ENCODE measurements at places on chromosomes 3 and 15.

- no peak for DNase-seq
Observed at GRCh38 chr3:25454005-25454927, 26.2 kb downstream of the RARB start.

DNA sequence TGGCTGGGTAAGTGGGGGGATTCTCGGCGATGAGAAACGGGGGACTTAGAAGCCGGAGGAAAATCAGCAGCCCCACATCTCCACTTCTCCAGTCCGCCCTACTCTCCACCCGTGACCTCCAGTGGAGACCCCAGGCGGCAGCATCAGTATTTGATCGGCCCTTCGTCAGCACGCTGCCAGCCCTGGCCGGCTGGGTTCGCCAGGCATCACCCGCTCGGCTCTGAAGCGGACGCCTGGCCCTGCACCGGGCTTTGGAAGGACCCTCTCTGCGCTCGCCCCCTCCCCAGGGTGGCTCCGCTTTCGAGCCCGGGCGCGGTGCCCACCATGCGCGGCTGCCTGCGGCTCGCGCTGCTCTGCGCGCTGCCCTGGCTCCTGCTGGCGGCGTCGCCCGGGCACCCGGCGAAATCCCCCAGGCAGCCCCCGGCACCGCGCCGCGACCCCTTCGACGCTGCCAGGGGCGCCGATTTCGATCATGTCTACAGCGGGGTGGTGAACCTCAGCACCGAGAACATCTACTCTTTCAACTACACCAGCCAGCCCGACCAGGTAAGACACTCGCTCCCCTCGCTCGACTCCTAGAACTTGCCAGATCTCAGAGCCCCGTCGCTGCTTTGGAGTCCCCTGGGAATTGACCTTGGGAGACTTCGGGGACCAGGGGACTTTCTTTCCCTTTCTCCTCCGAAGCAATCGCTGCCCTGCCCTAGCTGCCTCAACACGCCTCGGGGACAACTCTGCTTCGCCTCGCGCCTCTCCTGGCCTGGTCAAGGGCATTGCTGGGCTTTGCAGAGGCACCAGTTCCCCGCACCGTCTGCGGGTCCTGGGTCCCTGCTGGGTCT is 561 bp downstream of the SIDT1 start:
- no peak for DNase-seq

GRCh38 chr3:64681827-64682226 is 6.0 kb downstream of the ADAMTS9 start:
- DNase-seq: no peak

DNA sequence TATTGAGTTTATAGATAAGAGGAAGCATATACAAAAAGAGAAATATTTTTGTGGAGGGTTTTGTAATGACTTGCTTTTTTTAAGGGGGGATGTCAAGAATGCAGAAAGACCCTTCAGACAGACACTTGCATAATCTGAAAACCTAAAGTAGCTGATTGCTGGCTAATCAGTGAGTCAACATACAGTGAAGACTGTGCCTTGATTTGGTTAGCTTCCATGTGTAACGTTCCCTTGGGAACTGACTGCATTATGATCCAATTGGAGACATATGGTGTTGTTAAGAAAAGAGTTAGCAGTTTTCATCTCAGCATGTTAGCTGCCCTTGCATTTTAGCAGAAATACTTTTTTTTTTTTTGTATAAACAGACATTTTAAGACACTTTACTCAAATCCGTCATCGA is 483.2 kb downstream of the RBMS3 start:
- DNase-seq: no peak

GRCh38 chr15:44066211-44066827 is 128.8 kb downstream of the FRMD5 start:
- DNase-seq: peak; percentile 14

DNA sequence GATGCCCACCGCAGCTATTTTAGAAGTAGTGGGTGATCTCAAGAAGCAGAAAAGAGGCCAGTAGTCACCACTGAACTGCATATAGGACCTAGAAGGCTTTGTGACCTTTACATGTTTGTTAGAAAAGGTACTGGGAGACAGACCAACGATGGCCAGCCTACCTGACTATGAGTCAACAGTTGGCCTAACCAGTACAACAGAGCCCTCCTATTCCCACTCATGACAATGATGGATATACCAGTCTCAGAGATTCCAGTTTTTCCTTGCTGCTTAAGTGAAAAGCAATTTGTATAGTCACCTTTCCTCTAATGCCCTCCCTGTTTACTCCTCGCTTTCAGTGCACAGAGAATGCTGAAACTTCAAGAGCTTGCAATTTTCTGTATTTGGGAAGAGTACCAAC is 86.6 kb upstream of the PPIB start:
- no peak for DNase-seq

GRCh38 chr15:25624504-25625177 is 185.8 kb upstream of the UBE3A start:
- no peak for DNase-seq

GRCh38 chr3:190382082-190382481 is 5.9 kb upstream of the CLDN16 start:
- DNase-seq: no peak

GRCh38 chr3:136817448-136817847 is 1.5 kb upstream of the SLC35G2 start:
- DNase-seq: no peak

GRCh38 chr3:186255703-186256331 is 106.2 kb downstream of the DGKG start:
- peak; percentile 33 for DNase-seq

- DNase-seq: peak; percentile 40
Observed at GRCh38 chr3:186247821-186248814, 113.9 kb downstream of the DGKG start.

GRCh38 chr3:101156787-101157345 is 163.5 kb downstream of the IMPG2 start:
- DNase-seq: no peak

DNA sequence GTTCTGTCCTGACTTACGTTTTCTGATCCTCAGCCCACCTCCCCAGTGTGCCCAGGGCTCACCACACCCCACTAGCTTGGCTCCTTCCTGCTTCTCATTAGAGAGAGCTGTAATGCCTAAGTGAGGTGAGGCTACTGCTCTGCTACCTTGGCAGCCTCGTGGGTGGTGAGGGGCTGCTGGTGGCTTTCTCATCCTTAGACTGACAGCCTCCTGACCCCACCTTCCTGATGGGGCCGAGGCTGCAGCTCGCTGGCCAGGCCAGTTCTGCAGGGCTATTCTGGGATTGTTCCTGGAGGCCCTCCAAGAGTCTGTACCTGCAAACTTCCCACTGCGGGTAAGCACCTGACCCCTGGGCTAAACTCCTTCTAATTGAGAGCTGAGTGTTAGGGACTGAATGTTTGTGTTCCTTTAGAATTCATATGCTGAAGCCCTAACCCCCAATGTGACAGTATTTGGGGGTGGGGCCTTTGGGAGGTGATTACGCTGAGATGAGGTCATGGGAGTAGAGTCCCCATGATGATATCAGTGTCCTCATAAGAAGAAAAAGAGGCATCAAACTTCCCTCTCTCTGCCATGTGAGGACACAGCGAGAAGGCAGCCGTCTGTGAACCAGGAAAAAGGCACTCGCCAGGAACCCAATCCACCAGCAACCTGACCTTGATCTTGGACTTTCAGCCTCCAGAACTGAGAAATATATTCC is 38.1 kb upstream of the IQSEC1 start:
- no peak for DNase-seq

DNA sequence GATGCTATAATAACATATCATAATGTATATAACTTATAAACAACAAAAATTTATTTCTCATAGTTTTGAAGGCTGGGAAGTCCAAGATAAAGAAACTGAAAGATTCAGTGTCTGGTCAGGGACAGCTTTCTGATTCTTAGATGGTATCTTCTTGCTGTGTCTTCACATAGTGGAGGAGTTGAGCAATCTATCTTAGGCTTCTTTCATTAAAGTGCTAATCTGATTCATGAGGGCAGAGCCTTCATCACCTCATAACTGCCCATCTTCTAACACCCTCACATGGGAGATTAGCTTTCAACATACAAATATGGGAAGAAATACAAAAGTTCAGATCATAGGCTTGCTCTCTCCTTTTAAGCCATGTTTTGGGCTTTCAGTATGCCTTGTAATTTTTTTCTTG is 774.8 kb upstream of the EPHA6 start:
- no peak for DNase-seq

DNA sequence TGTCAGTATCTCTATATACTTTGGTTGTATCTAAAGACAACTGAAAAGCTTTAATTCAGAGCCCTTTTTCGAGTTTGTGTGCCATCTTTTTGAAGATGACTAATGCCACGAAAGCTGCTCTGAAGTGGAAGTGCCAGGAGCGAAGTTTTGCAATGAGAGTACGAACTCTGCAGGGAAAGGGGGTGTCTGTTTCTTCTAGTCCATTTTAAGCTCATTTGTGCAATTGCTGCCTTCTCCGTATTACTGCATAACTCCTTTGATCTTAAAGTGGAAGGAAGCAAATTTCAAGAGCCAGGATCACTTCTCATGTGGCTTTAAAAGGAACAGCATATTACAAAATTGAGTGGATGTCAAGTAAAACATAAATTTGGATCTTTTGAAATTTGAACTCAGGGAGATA is 245.3 kb downstream of the FEZF2 start:
- no peak for DNase-seq

- DNase-seq: peak; percentile 86
Observed at GRCh38 chr3:13479332-13479581, 849 bp upstream of the HDAC11 start.

DNA sequence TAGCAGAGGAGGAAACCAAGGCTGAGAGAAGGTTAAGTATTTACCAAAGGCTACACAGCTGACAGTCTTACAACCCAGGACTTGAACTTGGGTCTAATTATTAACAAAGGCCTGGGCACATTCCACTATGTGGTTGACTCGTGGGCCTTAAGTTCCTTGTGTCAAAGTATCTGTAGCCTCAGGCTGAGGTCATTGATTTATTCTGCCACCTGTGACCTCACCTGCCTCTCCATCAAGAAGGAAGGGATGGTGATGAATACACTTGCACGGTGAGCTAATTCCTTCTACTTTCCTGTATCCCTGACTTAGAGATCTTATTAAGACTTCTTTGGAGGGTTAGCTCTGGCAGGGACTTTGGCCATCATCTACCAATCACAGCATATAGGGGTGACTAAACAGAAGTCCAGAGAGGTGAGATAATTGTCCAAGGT is 19.9 kb upstream of the LRRC58 start:
- no peak for DNase-seq

GRCh38 chr3:115986555-115987207 is 363.4 kb downstream of the GAP43 start:
- no peak for DNase-seq

GRCh38 chr3:126469479-126469878 is 6.2 kb downstream of the ZXDC start:
- DNase-seq: no peak

- no peak for DNase-seq
Observed at GRCh38 chr15:91279486-91279885, 179.4 kb downstream of the SV2B start.

- DNase-seq: no peak
Observed at GRCh38 chr15:89007989-89008388, 80.3 kb upstream of the ABHD2 start.

- DNase-seq: no peak
Observed at GRCh38 chr3:70488816-70489215, 176.4 kb upstream of the MDFIC2 start.

- DNase-seq: no peak
Observed at GRCh38 chr3:159763011-159763601, 225.5 kb upstream of the IL12A start.

GRCh38 chr15:53831907-53832770 is 72.7 kb upstream of the WDR72 start:
- no peak for DNase-seq

DNA sequence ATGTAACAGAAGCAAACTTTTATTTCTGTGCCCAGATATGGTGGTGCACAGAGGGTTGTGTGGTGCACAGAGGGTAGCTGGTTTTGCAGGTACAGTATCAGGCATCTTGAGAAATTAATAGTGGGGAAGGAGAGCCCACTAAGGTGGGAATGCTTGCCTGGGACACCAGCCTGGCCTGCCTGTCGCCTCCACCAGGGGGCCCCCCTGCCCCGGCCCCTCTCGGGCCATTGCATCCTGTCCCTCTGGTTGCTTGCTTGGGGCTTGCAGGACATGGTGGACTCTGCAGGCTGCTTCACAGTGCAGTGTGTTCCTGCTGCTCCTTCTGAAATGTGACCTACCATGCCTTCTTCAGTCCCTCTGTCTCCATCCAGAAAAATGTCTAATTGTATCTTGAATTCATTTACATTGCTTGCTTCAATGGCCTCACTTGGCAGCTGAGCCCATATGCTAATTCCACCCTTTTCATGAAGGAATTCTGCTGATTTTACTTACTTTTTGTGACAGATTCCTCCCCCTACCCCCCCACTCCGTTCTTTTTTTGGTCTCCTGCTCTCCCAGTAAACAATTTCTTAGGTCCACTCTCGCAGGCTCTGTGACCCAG is 73.6 kb downstream of the EEFSEC start:
- DNase-seq: no peak

DNA sequence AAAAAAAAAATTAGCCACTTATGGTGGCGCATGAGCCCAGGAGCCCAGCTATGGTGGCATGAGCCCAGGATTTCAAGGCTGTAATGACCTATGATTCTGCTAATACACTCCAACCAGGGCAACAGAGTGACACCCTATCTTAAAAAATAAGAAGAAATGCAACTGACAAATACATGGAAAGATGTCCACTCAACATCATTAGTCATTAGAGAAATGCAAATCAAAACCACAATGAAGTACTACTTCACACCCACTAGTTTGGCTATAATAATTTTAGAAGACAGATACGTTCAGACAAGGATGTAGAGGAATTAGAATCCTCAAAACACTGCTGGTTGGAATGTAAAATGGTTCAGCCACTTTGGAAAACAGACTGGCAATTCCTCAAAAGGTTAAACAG is 10.5 kb downstream of the PRKAR2A start:
- no peak for DNase-seq

Measured in nucleus accumbens (tissue), 56 donors.